ENCODE measurements at places on chromosomes 7 and 10.

GRCh38 chr10:99808270-99808669, 25.8 kb downstream of the ABCC2 start:
- no peak for DNase-seq

DNA sequence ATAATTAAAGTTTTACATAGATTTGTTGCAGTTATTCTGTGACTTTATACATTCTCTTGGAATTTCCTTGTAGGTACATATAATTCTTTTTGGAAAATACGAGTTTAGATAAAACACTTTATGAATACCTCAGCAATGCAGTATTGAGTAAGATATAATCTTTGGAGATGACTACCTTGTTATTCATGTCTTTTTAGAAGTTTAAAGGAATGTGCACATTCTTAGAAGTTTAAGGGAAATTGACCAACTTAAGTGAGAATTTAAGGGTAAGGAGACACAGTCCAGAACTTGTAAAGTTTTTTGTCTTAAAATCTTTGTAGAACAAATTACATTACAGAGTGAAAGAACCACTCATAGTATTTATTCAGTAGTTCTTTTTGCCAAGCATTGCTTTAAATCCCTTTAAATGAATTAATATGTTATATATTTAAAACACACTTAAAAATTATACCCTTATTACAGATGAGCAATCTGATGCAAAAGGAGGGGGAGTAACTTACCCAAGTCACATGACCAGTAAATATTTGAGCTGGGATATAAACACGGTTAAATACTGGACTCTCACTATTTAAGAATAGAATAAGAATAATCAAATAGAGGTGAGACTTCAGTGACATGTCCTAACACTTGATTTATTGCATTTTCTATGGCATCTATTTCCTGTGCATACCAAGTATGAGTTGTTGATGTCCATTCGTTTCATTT, 139.5 kb upstream of the FERD3L start:
- no peak for DNase-seq

- no peak for DNase-seq
These were observed 8.0 kb downstream of the PDGFA start for GRCh38 chr7:511476-512145.

DNA sequence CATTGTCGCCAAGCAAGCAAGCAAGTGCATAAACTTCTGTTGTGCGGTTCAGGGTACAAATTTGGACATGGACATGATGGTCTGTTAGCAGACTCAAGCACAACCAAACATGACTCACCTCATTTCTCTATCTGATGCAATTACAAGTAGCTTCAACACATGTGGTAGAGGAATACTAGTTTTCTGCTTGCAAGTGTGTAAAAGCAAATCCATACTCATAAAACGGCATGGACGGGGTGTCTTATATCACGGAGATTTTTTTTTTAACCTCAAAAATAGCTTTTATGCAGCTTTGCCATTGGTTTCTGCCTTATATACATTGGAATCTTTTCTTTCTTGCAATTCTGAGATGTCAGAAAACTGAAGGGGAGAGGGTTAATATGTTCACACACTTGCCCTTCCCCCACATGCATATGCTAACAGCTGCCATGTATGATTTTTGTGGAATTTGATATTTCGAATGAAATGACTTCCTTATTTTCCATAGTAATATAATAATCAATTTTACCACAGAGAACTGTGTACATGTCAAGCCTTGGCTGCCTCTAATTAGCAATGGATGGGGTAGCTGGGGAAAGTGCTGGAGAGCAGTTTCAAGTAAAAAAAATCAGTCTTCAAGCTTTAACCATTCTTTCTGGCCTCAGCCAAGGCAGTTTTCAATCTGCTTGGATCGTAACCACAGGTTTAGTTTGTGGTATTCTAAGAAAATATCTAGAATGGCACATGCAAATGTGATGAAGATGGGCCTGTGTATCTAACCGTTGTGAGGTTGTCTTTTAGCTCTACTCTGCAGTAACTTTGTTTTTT, 106.0 kb upstream of the PDCD4 start:
- no peak for DNase-seq

GRCh38 chr10:76306856-76307255, 875.4 kb downstream of the LRMDA start:
- no peak for DNase-seq

- DNase-seq = no peak
These were observed 23.4 kb downstream of the DOCK4 start for GRCh38 chr7:112182749-112183148.
